ENCODE measurements at places on chromosomes 16 and 17.
A peak's percentile ranks its signal among the peaks of the same experiment; 100 is the strongest.

DNA sequence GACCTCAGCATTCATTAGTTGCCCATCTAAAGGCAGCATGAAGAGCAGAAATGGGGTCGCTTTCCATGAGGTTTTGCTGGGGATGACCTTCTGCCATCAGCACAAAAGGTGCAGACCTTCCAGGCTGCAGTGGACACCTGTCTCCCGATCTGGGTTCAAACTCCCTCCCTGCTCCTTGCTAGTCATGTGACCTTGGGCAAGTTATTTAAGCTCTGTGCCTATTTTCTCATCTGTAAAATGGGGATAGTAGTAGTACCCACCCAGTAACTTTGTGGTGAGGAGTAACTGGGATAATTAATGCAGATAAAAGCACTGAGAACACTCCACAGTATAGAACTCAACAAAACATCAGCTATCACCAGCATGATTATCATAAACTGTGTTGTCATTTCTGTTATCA lies 21.4 kb upstream of the COQ7 start:
- DNase-seq = no peak

- DNase-seq = no peak
Measured at GRCh38 chr16:86306011-86306644, 204.2 kb upstream of the FOXF1 start.

DNA sequence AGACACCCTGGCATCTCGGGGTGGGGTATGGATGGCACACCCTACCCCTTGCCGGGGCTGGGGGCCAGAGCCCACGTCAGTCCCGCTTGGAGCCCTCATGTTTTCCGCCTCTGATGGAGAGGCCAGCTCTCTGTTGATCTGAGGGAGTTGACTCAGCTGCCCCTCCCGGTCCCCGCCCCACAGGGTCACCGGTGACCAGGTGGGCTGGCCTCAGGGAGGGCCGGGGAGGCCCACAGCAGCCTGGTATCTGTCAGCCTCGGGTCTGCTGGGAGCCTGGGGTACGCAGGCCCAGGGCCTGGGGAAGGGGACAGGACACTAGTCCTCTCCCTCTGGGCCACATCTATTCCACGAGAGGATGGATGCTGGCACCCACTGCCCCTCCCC lies 109.5 kb upstream of the CIBAR2 start:
- no peak for DNase-seq

DNA sequence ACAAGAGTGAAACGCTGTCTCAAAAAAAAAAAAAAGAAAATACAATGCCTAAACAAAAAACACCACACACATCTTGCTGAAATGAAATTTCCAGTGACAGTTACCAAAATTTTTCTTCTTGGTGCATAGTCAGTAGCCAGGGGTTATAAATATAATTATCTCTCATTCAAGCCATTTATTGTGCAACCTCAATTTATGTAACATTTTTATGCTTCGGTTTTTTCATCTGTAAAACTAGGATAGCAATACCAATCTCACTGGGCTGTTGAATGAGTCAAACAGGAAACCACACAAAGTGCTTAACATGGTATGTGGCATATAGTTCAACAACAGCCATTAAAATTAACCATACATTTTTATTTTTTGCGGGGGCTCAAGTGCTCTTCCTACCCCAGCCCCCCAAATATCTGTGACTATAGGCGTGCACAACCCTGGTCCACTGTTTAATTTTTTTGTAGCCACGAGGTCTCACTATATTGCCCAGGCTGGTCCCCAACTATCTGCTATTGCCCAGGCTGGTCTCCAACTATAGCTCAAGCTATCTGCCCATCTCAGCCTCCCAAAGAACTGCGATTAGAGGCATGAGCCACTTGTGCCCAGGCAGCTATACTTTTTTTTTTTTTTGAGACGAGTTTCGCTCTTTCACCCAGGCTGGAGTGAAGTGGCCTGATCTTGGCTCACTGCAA lies 2.6 kb downstream of the COG4 start:
- no peak for DNase-seq

GRCh38 chr16:51762081-51762996 lies 611.3 kb upstream of the SALL1 start:
- peak; percentile 14 for DNase-seq

GRCh38 chr16:4179020-4179419 lies 62.8 kb upstream of the ADCY9 start:
- no peak for DNase-seq

DNA sequence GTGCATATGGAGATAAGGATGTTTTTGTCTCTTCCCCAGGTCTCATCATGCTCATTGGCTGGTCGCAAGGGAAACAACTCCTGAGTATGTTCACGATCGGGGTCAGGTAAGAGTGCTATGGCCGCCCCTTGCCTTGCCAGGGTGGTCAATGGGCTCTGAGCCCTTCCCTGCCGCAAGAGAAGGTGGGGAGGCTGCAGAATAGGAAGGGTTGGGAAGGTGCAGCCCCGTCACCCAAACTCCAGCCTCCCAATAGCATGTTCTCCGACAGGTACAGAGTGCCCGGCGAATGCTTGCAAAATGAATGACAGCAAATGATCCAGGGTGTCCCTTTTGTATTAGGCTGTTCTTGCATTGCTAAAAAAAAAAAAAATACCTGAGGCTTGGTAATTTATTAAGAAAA lies 57.4 kb downstream of the ATP2C2 start:
- DNase-seq = no peak

- DNase-seq = no peak
Measured at GRCh38 chr17:35345445-35345925, 27.9 kb downstream of the SLFN11 start.

GRCh38 chr16:35585411-35585810 lies 2126.0 kb downstream of the TP53TG3F start:
- DNase-seq = no peak

- DNase-seq = no peak
Measured at GRCh38 chr16:27754788-27755690, 205.1 kb downstream of the KATNIP start.

DNA sequence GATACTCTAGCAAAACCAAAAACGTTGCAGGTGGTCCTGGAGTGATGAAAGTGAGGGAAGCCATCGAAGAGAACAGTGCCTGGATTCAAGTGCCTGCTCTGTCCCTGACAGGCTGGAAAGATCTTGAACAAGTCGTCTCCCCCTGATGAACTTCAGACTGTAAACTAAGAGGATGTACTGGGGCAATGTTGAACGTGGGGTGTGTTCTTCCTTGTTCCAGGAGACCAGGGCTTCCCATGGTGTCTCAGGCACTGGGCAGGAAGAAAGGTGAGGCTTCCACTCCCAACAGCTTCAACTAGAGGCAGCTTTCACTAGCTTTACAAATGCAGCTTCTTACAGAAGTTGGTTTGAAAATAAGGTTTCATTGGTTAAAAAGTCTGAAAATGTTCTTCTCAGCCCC lies 21.4 kb upstream of the NF1 start:
- DNase-seq = no peak

- no peak for DNase-seq
Measured at GRCh38 chr17:46772475-46773220, 45.8 kb downstream of the WNT3 start.

DNA sequence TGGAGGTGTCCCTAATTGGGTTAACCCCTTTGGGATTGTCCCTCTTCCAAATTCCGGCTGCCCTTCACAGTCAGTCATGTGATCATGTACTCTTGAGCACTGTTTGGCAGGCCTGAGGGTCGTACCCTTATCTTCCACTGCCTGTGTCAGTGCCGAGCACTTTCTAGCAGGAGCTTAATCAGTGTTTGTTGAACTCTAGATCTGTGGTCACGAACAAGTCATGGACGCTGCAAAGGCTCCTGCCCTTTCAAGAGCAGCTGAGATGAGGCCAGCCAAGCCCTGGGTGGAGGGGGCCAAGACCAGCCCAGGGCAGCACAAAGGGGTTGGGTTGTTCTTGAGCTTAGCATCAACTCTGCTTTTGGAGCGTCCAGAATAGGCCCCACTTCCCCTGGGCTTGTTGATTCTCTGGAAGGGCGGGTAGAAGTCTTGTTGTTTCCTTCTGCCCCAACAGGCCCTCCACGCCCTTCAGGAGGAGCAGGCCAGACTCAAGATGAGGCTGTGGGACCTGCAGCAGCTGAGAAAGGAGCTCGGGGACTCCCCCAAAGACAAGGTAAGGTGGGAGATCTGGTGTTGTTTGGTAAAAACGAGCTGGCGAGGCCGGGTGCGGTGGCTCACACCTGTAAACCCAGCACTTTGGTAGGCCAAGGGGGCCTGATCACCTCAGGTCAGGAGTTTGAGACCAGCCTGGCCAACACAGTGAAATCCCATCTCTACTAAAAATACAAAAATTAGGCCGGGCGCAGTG lies 5.3 kb downstream of the IFI35 start:
- DNase-seq = no peak

DNA sequence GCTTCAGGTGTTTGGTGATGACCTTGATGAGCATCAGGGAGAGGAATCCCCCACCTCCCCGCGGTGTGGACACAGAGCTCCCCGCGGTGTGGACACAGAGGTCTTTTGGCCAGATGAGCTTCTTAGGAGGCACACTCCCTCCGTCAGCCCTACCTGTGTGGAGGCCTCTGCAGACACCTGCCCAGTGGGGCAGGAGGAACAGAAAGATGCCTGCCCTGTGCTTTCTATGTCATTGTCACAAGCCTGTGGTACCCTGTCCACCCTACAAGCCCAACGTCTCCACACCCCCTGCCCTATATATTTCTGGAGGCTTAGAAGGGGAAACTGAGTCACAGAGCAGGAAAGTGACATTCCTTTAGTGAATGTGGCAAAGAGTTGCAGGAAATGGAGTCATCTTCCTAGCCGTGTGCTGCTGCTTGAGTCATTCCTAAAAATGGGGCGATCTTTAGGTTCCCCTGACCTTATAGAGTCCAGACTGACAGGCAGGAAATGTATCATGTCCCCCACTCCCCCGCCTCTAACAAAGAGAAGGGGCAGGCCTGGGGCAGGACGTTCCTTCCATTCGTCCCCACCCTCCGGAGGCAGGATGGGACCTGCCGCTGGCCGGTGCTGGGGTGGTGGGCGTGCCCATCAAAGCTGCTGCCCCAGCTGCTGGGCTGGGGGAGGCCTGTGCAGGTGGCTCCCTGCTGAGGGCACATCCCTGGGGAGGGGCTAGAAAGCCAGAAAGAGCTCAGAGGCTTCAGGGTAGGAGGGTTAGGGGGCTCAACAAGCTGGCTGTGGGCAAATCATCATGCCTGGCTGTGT lies 1.0 kb upstream of the C16orf74 start:
- DNase-seq = no peak

DNA sequence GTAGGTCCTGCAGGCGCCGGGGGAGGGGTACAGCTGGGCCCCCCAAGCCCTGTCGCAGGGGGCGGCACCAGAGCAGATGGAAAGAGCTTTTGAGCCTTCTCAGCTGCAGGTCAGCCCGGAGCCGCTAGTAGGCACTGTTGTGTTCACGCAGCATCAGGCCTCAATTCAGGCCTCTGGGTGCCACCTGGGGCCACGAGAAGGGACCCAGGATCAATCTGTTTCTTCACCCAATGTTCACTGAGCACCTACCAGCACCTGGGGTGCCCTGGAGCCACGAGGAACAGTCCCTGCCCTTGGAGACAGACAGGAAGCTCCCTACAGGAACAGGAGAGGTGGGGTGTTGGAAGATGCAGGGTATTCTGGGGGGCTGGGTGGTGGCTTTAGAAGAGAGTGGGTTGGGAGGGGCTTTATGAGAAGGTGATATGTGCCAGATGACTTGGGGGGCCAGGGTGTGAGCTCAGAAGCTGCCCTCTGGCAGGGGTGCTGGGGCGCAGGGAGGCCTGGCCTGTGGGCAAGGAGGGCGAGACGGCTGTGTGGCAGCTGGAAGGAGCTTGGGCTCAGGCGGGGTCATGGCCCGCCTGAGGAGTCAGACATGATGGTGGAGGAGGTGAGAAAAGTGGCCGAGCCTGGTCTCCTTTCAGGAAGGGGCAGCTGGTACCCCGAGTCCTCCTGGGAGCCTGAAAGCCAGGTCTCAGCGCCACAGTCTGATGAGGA lies 121.9 kb upstream of the GSE1 start:
- DNase-seq = no peak

DNA sequence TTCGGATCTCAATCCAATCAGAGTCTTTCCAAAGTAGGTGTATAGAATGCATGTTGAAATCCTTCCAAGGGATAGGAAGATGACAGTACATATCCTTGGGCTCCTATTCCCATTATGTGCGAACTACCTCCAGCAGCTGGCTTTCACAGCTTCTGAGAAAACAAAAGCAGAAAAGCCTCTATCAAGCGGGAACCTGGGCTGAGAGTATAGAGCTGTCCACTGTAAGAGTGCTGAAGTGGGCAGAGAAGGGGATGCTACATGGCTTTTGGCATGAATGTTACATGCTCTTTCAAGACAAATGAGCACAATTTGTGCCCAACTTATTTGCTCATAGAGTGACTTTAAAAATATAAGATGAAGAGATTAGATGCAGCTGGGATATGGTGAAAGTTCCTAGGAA lies 993.5 kb downstream of the CDH8 start:
- no peak for DNase-seq

DNA sequence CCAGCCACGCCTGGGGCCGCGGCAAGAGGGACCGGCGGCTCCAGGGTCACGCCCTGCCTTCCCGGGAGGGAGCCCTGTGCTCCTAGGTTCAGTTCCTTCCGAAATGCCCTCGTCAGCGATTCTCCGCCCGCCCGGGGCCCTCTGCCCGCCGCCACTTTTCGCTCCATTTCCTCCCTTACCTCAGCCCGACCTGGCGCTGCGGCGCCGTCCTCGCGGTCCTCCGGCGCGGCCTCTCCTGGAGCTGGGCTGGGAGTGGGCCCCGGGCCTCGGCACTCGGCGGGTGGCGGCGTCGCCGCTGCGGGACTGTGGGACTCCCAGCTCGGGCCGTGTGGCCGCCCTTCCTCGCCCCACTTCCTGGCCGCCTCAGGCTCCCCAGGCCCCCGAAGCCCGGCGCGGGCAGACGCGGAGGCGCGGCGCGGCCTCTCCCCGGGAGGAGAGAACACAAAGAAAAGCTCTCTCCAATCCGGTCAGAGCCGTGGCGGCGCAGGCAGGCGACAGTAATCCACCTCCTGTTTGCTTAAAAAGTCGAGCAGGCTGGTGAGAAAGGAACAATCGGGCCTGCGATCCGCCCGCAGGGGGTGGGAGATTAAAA lies 1.6 kb downstream of the BAHCC1 start:
- DNase-seq = peak; percentile 67

DNA sequence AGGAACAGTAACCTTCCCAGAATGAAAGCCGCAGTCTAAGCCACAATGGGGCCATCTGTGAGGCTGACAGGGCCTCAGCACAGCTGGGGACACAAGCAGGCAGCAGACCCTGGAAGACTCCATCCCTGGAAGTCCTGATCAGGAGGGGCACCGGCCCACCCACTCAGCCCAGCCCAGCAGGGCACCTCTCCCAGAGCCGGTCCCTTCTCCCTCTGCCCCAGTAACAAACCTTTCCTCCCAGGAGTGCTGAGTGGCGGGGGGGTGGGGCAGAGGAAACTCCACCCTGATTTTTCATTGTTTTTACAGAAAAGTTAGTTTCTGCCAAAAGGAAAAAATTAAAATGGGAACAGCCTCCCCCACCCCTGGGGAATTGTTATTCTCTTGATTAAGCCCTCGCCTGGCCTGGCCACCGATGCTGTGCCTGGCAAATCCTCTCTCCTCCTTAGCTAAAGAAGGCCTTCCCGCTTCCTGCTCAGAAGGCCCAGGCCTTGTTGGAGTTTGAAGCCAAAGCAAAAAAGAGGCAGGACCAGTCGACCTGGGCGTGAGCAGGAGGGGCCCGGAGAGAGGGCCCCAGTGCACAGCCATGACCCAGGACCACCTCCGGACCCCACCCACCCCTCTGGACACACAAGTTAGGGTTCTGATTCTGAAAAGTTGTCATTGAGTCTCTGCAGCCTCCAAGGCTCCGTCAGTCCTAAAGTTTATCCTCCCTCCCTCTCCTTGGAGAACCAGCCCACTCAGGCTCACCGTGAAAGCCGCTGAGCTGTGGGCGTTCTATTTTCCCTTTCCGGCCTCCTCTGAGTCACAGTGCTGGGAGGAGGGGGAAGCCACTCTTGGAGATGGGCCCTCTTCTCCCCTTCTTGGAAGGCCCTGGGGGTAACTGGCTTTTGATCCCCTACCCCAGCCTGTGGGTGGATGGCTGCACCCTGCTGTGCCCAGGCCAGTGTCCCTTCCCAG lies 128.4 kb upstream of the TNRC6C start:
- no peak for DNase-seq

All from NCI-H524 treated with DMSO at 0.1 percent for 48 hours (cell line).